ENCODE measurements at places on chromosomes 6 and 20. TPM values are rescaled to one million over a fixed set of nuclear protein-coding genes. Genes with fewer than 3 reads are reported as not detected.
A peak's percentile ranks its signal among the peaks of the same experiment; 100 is the strongest.

DNA sequence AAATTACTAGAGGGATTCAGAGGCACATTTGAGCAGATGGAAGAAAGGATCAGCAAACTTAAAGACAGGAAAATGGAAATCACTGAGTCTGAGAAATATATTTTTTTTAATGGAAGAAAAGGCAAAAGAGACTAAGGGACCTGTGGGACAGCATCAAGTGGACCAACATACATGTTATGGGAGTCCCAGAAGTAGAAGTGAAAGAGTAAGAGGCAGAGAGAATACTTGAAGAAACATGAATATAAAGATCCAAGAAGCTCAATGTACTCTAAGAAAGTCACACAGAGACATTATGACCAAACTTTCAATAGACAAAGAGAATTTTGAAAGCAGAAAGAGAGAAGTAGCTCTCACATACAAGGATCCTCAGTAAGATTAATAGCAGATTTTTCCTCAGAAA lies 39.5 kb downstream of the SMOC2 start:
- no peak for DNase-seq

- peak; percentile 57 for DNase-seq
Observed at GRCh38 chr20:3209257-3209945, at the start of gene ITPA. Gene ITPA, plus strand, starts transcription at chr20:3209498. Its CDS starts 54 bp downstream, at chr20:3209552.

- no peak for DNase-seq
Observed at GRCh38 chr20:38216201-38216600, 44.3 kb downstream of the KIAA1755 start.

- no peak for DNase-seq
Observed at GRCh38 chr6:6466967-6467761, 121.4 kb upstream of the LY86 start.

DNA sequence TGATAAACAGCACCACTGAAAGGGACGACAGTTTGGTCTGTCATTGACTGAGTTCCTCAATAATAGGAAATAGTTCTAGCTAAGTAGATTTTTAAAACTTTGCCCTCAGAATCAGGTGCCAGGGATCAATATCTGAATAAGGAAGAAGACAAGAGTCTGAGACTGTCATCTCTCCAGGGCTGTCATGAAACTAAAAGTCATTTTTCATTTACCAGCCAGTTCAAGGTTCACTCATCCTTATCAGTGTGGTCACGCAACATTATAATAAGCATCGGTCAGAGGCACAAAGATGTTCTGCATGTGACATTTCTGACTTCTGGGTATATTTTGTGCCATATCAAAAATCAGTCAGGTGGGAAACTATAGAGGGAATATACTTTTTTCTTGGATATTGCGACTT lies 52.5 kb upstream of the E2F3 start:
- no peak for DNase-seq

DNA sequence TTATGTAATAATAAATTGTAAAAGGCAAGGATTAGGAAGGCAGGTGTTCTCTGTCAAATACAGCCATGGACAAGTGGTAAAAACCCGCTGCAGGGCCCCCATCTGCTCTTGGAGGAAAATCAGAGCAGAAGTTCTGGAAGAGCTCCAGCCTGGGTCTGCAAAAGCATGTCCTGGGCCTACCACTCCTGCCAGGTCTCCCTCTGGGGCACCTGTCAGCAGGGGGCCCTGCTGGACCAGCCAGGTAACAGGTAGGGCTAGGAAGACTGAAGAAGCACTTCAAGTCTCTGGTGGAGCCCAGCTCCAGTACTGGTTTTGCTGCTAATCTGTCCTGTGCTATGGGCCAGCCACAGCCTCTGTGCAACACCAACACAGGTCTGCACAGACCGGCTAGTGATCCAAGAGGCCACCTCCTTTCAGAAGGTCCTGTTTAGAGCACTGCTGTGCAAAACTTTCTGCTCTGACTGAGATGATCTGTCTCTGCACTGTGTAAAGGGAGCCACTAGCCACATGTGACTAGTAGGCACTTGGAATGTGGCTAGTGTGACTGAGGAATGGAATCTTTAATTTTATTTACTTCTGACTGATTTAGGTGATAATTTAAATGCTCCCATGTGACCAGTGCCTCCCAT lies 30.2 kb downstream of the RRBP1 start:
- no peak for DNase-seq

- no peak for DNase-seq
Observed at GRCh38 chr6:109609737-109610136, 81.3 kb downstream of the AK9 start.

DNA sequence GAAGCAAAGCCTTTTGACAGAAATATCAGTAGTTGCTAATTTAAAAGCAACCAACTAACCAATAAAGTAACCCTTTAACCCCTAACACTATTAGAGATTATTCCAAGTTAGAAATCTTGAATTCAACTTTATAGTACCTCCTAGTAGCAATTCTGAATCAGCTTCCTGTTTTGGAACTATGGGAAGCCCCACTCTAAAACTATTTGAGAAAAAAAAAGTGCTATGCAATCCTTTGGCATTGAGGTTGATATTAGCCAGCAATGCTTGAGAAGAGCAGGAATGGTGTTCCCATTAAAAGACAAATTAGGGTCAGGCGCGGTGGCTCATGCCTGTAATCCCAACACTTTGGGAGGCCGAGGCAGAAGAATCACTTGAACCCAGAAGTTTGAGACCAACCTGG lies 306.2 kb upstream of the ZFP64 start:
- no peak for DNase-seq

DNA sequence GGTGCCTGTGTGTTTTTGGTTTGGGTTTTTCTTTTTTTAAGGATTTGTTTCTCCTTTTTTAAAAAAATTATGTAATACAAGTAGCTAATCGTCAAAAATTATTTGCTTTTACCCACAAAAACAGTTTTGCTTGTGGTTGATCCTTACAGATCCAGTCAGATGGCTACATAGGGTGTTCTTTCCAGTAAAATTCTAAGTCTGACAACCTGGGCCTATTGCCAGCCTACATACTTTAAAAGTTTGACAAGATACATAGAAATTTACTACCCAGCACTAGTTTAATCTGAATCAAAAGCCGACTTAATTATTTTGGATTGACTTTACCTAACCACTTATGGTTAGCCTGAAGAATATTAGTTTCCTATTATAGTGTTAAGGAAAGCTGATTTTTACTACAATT lies 2.1 kb upstream of the SOX4 start:
- DNase-seq, result no peak

Gene MYBL2
- 1.3 TPM for total RNA-seq

Gene HLA-DPA1
- 46.0 TPM for total RNA-seq

Gene TUBB1
- total RNA-seq, result not detected

Gene SDC4
- total RNA-seq, result 3.5 TPM

Gene LINC00237
- total RNA-seq, result not detected

Gene NMBR
- total RNA-seq, result not detected

All from T-cell (primary cell).